H54 (cell line): ENCODE measurements at places on chromosomes 7 and 10.

GRCh38 chr10:77673101-77673500, 35.5 kb upstream of the KCNMA1 start:
- peak; percentile 61 for DNase-seq

GRCh38 chr10:88386821-88387773, 196.0 kb downstream of the RNLS start:
- DNase-seq: peak; percentile 25

DNA sequence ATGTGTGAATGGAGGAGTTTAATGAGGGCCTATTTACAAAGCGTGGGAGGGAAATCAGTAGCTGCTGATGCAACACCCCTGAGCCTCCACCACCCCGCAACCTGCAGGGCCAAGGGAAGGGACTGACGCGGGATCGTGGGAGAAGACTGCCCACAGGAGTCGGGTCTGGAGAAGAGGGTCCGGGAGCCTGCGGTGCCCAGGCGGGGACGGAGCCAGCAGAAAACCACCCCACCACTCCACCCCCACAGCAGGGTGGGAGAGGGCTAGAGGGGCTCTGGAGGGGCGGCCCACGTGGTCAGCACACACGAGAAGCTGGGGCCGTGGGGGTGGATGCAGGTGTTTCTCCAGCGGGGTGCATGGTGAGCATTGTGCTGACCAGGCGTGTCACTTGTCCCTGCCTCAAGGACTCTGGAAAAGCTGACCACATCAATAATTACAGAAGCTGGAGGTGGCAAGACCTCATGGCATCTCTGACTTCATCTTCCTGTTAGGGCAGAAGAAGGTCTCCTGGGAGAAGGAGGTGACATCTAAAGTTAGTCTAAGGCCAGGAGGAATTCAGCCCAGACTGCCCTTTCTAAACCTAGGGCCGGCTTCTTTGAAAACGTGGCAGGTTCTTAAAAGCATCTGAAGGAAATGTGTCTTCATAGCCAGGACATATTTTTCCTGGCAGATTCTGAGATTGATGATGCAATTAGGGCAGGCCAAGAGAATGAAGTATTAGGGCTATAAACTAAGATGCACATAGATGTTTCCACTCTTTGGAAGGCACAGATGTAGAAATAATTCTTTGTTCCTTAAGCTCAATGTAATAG, 150.9 kb downstream of the RGS10 start:
- DNase-seq: no peak

GRCh38 chr10:77036993-77037734, 600.4 kb downstream of the KCNMA1 start:
- peak; percentile 13 for DNase-seq

DNA sequence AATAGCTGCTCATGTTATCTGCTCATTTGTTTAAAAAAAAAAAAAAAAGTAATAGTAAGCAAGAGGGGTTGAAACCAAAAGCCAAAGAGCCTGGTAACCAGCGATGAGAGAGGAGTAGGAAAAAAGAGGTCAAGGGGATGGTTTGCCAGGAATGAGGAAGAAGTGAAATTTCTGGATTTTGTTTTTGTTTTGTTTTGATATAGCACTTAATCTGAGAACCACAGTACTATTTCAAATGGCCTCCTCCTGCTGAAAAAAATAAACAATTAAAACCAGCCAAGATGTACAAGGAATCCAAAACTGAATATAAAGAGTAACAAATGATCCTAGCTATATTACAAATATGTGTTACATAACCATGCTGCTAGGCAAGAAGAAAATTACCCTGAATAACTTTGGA, 213.1 kb downstream of the FGFR2 start:
- DNase-seq: no peak

DNA sequence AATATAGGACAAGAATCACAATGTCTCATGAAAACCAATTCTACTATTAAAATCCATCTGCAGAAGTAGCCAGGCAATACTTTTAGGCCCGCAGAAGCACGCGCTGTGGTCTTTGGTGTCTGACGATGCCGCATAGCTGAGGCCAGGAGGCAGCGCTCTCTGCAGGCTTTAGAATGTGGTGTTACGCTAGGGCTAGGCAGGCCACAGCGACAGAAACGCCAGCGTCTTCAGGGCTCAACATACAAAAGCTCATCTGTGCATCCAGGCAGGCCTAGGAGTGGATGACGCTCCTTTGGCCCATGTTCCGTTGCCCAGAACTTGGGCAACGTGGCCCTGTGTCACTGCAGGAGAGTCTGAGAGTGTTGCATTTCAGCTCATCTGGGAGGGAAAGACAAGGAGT, 601.1 kb upstream of the FOXK1 start:
- DNase-seq: no peak
